Ovary (tissue), 10 donors: ENCODE measurements at places on chromosomes 11 and 22. TPM values are rescaled to one million over a fixed set of nuclear protein-coding genes. Genes with fewer than 3 reads are reported as not detected.

CASP1 gene
- 13.7 TPM for total RNA-seq

RHOD gene
- 14.2 TPM for total RNA-seq

CRYBB3 gene
- not detected for total RNA-seq

OR2AG1 gene
- total RNA-seq = not detected

POLR3H gene
- total RNA-seq = 52.9 TPM

APOBEC3F gene
- total RNA-seq = 32.5 TPM

CST6 gene
- total RNA-seq = 0.32 TPM

NPAS4 gene
- total RNA-seq = 0.71 TPM

BATF2 gene
- 2.3 TPM for total RNA-seq

OR5A1 gene
- not detected for total RNA-seq

IFTAP gene
- total RNA-seq = 16.4 TPM
